ENCODE measurements at places on chromosomes 6 and 20. TPM values are rescaled to one million over a fixed set of nuclear protein-coding genes. Genes with fewer than 3 reads are reported as not detected.

Gene DTNBP1
- 18.2 TPM for total RNA-seq

DNA sequence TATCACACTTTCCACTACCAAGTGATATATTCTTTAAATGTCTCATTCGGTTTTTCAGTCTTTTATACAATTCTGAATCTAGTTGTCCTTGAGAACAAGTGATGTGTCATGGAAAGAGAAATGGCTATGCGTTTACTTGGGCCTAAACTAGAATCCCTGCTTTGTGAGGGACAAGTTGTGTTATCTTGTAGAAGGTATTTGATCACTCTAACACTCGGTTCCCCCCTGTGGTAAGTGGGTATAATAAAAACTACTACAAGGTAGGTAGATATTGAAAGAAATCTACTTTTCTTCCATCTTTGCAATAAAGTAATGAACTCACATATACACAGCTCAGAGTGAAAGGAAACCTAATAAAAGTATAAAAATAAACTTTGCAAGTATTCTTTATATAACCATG, 108.9 kb downstream of the MANEA start:
- DNase-seq = no peak

Gene SULF2
- total RNA-seq = 78.2 TPM

GRCh38 chr6:16698997-16699868, 62.0 kb downstream of the ATXN1 start:
- no peak for DNase-seq

DNA sequence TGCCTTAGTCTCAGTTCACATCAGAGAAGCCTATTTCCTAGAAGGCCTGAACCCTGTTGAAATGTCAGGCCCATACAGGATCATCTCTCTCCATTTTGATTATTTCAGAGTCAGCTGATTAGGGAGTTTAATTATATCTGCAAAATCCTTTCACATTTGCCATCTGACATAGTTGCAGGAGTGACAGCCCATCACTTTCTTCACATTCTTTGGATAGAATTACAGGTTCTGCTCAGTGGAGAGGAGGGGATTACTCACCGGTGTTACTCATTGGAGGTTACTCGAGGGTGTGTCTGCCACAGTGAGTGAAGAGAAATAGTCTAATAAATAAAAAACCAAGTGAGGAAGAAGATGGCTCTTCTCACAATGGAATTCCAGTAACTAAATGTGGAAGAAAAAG, 216.8 kb downstream of the TMEM242 start:
- peak; percentile 61 for DNase-seq

Gene PSMB8
- 84.1 TPM for total RNA-seq

DNA sequence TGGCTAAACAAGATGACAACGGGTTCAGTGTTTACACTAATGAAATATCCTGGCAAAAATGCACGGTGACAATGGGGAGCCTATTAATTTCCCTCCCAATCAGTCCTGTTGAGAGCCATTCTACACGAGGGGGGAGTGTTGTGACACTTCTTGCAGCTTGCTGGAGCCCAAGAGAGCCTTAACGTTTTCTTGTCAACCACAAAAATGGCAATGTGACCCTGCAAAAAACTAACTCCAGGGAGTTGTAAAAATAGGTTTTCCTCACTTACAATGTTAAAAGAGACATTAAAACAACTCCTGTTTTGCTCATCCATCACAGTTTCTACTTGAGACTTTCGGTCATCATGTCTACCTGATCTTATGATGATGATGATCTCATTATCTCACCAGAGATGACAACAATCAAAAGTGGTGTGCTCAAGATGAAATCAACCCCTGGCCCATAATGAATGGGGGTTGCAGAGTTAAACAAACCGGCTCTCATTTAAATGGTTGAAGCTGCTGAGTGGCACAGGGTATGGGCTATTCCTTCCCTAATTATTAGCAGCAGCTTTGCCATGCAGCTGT, 57.9 kb downstream of the GJA10 start:
- DNase-seq = no peak
